CD4-positive, alpha-beta T cell treated with Interferon gamma for 1 hour (primary cell): ENCODE measurements at places on chromosomes 1 and 21.

GRCh38 chr1:218755128-218755527 lies 410.0 kb downstream of the TGFB2 start:
- DNase-seq = no peak

GRCh38 chr1:99534638-99534930 lies 111.3 kb upstream of the PALMD start:
- no peak for DNase-seq

DNA sequence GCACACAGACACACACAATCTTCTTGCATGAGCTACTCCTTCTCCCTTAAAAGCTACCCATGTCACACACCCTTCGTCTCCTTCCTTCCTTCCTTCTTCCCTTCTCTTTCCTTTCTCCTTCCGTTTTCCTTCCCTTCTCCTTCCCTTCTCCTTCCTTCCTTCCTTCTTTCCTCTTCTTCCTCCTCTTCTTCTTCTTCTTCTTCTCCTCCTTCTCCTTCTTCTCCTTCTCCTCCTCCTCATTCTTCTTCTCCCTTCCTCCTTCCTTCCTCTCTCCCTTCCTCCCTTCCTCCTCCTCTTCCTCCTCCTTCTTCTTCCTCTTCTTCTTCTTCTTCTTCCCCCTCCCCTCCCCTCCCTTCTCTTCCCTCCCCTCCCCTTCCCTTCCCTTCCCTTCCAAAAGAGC lies 52.1 kb upstream of the LEPR start:
- DNase-seq = no peak

DNA sequence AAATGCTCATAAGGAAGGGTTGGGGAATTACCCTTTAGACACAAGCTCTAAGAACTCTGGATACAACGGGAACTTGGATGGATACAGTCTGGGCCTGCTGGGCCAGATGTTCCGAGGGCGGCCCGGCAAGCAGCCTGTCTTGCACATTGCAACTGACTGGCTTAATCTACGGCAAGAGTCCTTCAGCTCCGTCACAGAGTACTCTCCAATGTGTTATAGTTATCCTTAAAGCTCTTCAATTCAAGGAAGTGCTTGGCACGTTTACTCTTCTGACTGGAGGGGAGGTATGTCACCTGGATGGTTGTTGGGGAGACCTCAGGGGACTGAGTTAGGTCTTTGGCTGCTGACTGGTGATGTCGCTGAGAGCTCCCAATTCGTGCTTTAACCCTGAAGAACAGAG lies 1.1 kb upstream of the CFAP141 start:
- DNase-seq = no peak

GRCh38 chr21:28537371-28538079 lies 455.2 kb downstream of the LTN1 start:
- no peak for DNase-seq

DNA sequence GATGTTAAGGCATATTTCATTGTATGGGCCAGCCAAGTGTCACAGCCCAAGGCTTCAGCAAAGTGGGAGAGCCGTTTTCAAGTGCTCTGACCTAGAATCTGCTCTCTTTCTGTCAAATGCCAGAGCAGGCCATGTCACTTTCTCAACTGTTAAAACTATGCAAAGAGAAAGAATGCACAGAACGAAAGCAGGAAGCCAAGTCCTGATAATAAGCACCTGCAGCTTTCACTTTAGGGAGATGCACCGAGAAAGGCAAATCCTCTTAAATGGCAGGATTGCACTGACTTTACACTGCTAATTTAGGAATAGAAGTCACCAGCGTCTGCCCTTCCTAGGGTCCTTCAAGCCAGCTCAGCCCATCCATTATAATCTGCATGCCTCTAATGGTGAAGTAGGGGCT lies 49.2 kb upstream of the NTPCR start:
- no peak for DNase-seq

DNA sequence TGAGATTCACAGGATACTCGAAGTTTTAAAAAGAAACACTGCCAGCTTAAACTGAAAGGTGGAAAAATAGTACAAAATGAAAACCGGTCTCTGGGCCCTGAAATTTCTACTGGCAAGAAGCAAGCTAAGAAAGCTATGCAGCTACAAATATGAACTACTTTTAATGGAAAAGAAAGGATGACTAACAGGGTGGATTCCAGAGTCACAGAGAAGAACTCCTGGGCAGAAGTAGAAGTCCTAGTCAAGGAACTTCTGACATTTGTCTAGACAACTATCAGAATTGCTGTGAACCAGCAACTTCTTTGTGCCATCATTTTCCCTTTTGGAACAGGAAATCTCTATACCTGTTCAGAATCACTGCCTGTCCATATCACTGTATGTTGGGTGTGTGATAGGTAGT lies 38.1 kb downstream of the CD160 start:
- DNase-seq = no peak

GRCh38 chr1:24149866-24150233 lies 6.9 kb upstream of the IL22RA1 start:
- DNase-seq = peak; percentile 39

- DNase-seq = no peak
These were observed 5.3 kb downstream of the HPCA start for GRCh38 chr1:32891630-32892029.

- DNase-seq = no peak
These were observed 2.2 kb downstream of the ZNF436 start for GRCh38 chr1:23367451-23367790.

DNA sequence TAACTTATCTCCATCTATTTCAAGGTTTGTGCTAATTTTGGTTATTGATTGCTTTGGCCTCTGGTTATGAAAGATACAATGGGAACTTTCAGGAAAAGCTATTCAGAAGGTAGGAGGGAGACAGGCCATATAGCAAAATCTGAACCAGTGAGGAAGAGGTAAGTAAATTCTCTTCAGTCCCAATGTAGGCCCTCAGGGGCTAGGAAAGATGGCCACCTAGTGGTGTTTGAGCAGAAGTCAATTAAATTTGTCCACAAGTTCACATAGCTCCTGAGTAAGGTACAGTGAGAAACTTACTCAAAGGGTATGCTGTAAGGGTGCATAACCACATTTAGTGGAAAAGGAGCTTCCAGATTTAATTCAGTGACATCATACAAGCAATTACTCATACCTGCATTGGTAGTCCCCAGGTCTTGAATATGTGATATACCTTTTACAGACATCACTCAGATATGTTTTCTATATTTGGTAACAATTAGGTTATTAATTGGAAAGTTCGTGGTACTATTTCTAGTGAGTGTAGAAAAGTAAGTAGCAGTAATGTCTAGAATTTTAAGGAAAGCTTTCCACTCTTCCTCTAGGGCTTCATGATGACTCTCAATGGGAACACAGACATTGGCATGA lies 21.4 kb upstream of the FMO1 start:
- peak; percentile 1 for DNase-seq

DNA sequence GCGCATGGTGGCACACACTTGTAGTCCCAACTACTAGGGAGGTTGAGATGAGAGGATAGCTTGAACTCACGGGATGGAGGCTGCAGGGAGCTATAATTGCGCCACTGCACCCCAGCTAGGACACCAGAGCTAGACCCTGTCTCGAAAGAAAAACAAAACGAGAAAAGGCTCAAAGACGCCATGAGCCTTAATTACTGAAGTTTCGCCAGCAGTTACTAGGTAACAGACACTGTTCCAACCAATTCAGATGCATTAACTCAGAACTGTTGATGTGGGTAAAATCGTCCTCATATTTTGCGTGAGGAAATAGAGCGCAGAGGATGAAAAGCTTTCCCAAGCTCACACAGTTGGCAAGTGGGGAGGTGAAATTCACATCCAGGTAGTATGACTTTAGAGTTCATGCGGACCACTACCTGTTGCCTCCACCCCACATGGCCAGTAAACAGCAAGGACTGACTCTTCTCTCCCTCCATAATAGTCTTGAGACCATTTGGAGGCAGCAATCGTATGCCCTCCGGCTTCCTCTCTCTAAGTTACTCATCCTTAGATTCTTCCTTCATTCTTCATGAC lies 40.1 kb downstream of the INAVA start:
- no peak for DNase-seq

DNA sequence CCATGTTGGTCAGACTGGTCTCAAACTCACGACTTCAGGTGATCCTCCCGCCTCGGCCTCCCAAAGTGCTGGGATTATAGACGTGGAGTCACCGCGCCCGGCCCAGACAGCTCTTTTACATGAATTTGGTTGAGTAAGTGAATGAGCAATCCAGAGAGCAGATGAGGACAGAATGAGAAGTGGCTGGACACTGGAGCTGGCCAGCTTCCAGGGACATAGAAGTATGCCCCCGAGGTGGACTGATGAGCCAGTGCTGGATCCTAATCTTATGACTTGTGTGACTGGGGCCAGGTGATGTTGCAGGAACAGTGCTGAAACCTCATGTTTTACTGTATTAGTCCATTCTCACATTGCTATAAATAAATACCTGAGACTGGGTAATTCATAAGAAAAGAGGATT lies 35.9 kb upstream of the KANK4 start:
- DNase-seq = no peak

GRCh38 chr1:87844251-87844650 lies 515.6 kb downstream of the LMO4 start:
- DNase-seq = no peak

DNA sequence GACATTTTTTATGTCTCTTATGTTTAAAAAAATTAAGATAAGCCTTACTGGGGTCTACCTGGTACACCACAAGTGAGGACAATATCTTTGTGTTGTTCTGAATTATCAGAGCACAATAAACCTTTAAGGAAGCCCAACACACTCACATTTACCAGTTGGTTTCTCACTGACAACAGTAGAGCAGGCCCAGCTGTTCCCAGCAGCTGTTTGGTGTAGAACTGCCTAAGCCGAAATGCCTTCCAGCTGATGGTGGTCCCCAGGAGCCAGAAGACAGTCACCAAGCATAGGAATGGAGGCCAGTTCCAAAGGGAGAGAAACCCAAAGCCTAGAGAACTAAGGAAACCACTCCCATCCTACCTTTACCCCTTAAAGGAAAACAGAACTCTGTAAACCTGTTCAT lies 428.6 kb upstream of the CAMK1G start:
- no peak for DNase-seq

- DNase-seq = no peak
These were observed 382.0 kb upstream of the PROX1 start for GRCh38 chr1:213605732-213606131.

DNA sequence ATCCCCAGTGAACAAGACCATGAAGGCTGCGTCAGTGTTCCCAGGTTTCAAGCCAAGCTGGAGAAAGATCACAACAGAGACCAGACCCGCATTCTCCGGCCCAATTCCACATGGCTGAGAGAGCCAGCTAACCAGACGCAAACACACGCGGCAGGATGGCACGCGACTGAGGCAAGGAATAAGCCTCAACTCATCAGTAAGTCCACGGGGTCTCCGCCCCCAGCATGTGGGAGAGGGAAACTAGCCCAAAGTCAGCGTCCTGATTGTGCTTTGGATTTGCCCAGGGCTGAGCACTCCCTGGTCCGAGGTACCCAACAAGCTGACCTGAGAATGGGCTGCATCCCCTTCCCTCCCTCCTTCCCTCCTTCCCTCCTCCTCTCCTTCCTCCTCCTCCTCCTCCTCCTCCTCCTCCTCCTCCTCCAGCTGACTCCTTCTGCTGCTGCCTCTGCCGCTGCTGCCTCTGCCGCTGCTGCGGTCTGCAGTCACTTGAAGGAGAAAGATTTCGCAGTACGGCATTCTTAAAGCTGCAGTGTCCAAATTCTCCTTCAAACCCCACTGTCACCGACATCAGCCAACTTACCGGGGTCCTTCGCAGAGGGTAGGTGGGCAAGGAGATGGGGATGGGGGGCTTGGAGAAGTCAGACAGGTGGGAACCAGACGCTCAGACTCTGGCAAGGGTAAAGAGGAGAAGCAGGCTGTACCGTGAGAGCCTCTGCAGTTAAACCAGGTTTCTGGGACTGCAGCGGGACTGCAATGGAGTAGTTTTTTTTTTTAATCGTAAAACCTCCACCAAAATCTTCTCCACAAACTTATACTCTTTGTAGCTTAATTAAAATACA lies 33.0 kb upstream of the H6PD start:
- DNase-seq = no peak

DNA sequence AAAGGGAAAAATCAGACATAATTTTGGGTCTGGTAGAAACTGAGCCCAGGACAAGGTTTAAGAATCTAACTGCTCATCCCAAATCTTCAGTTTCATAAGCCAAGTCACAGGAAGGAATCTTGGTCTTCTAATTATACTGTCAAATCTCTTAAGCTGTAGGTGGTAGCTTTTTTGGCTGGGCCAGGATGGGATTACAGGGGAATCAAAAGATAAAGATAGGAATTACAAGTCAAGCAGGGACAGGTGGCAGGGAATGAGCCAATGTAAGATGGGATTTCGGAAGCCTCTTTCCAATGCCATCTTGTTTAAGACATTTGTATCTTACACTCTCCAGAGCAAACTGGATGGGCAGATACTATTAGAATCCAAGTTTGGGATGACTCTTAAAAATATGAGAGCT lies 383.5 kb downstream of the KCNH1 start:
- no peak for DNase-seq

GRCh38 chr1:41740630-41741239 lies 178.0 kb downstream of the HIVEP3 start:
- peak; percentile 19 for DNase-seq

- peak; percentile 67 for DNase-seq
These were observed 174.4 kb upstream of the HMCN1 start for GRCh38 chr1:185559684-185560331.

DNA sequence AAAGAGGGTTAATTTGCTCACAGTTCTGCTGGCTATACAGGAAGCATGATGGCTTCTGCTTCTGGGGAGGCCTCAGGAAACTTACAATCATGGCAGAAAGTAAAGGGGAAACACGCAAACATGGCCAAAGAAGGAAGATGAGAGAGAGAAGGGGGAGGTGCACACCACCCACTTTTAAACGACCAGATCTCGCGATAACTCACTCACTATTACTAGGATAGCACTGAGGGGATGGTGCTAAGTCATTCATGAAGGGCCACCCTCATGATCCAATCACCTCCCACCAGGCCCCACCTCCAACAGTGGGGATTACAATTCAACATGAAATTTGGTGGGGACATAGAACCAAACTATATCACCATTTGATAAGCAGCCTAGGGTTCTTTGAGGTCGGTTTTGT lies 2.4 kb upstream of the C1orf115 start:
- DNase-seq = no peak

- DNase-seq = no peak
These were observed 29.4 kb upstream of the GNG12 start for GRCh38 chr1:67862685-67863084.

DNA sequence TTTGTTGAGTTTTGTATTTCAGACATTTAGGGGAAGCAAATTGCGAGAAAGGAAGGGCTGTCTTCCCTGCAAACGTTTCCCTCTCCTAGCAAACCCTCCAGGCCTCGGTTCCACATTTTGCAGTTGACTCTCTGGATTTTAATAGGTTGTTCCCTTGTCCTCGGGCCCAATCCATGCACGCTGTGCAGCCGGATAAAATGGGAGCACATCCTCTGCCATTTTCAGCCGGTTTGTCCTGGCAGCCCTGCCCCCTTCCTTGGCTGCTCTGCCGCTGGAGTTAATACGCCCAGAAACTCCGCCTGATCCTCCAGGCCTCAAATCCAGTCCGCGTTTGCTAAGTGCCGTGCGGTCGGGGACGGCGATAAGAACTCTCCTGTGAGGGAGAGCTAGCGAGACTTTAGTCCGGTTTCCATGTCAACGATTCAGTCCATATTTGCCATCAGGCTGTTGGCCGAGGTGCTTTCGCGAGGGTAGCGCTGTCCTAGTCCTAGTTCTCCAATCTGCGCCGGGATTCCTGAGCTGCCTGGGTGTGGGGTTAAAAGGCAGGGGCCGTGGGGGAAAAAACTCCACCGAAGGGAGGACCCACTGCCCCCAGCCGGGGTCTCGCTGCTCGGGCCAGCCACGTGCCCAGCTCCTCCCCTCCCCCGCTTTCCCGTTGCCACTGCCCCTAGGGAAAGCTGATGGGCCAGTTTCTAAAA lies 2.9 kb upstream of the ARID1A start:
- DNase-seq = peak; percentile 89
